ENCODE measurements at places on chromosomes 6 and 20.

DNA sequence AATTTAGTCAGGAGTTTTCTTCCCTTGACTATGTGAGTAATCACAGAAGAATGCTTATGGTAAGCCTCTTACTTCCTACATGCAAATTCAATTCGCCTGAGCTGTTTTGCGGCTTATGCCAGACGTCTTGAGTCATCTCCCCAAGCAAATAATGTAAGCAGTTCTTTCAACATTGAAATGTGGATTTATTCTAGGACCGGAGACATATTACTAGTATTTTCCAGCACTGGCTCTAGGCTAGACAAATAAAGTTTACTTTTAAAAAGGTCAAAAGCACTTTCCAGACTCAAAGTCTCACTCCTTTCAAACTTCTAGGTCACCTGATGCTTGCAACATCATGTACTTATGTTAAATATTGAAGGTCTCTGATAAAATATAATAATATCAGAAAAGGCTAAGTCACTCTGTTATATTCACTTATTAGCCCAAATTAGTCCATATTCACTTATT lies 38.1 kb upstream of the NOX3 start:
- DNase-seq, result no peak

DNA sequence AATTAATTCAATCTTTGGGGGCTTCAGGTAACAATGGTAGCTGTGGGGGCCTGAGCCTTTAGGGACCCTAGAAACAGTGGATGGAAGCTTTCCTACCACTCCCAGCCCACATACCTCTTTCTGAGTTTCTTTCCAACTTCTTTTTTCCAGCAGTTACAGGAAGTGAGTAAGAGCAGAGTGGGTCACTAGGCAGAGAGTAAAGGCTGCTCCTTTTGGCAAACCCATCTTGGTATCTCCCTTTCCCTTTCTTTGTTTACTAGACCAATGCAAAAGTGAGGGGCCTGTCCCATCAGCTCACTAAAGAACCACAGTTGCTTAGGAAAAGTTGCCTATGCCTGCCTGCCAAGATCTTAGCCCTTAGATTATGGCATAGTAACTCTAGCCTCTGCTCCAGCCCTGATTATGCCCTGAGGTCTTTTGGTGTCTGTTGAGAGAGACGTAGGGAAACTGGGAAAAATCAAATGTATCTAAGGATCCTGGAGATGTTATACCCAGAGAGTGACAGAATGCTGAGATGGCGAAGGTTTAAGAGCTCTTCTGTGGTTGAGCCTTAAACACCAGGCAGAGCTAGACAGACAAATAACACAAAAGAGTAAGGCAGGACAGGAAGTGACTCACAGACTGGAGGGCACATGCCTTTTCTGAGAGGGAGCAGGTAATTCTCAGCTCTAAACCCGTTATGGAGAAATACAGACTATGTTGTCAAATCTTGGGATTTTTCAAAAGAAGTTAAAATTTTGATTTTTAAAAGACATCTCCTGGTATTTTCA lies 31.3 kb downstream of the TRMT6 start:
- no peak for DNase-seq

DNA sequence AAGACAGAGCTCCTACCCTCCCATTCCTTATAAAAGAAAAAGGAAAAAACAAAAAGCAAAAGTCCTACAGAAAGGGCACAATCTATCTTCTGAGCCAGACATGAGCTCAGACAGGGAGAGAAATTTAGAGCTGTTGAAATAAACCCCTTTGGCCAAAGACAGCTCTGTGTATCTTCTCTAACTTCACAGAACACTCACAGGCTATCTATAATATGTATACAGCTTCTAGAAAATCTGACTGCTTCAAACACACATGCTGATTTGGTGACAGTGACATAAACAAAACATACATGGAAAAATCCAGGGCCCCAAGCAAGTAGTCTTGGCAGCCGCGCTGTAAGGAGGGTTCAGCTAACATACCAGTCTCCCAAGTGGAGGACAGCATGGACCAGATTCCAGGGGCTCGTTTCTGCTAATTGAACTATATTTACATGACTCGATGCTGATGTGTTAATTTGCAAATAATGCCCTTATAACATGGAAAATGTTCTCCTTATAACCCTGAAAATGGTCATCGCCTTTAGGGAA lies 37.0 kb downstream of the MTFR2 start:
- no peak for DNase-seq

- DNase-seq, result no peak
These were observed 13.9 kb downstream of the AFDN start for GRCh38 chr6:167840526-167841179.

GRCh38 chr6:54238396-54238795 lies 69.8 kb upstream of the TINAG start:
- DNase-seq, result no peak

All from hematopoietic multipotent progenitor cell treated with erythropoietin and hydrocortisone succinate and interleukin-3 and kit ligand, for 8 days (in vitro differentiated cells).